Left forelimb (tissue), 1 donor: ENCODE measurements at places on chromosomes 6 and 20.

DNA sequence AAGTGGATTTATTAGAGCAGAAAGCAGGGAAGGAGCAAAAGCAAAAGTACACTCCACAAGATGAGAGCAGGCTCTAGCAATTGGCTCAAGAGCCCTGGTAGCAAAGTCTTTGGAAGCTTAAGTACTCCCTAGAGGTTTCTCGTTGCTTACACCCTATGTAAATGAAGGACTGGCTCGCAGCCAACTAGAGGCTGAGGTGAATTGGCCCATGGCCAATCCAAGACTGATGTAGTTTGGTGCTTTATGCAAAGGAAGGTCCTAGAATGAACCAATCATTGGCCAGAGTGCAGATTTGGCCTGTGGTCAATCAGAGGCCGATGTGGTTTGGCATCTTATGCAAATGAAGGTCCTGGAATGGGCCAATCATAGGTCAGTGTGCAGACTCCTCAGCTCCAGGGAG lies 191.3 kb upstream of the ARID1B start:
- DNase-seq: no peak

DNA sequence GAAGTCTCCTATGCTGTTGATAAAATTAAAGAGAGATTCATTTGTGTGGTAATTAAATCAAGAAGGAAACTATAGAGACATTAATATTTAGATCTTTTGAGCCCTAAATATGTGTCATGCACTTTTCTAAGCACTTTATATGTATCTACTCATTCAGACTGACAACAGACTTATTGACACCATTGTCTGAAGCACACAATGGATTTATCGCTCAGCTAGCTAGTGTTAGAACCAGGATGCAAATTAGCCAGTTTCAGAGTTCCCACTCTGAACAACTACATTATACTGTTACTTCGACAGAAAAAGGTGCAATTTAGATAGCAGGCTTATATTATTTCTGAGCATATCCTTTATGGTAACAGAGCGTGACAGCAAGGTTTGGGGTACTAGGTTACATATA lies 27.7 kb upstream of the KIAA0408 start:
- no peak for DNase-seq

GRCh38 chr20:61437280-61438206 lies 185.5 kb downstream of the CDH4 start:
- DNase-seq: no peak

- DNase-seq: no peak
Measured at GRCh38 chr6:100460650-100461204, 4.0 kb downstream of the SIM1 start.

DNA sequence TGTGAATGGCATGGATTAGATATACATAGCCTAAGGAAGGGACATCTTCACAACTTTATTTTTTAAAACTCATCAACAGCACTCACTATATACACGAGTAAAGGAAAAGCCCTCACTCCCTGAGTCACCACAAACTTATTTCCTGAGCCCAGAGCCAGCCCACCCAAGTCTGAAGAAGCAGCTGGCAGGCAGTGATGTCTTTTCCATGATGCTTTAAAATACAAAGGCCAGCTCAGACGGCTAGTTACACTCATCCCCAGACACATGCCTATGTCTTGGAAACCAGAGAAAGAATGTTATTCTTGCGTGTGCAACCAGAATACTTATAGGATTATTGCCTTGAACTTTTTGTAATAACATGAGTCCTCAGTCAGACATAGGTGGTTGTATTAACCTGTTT lies 114.4 kb downstream of the ADGRG6 start:
- no peak for DNase-seq

DNA sequence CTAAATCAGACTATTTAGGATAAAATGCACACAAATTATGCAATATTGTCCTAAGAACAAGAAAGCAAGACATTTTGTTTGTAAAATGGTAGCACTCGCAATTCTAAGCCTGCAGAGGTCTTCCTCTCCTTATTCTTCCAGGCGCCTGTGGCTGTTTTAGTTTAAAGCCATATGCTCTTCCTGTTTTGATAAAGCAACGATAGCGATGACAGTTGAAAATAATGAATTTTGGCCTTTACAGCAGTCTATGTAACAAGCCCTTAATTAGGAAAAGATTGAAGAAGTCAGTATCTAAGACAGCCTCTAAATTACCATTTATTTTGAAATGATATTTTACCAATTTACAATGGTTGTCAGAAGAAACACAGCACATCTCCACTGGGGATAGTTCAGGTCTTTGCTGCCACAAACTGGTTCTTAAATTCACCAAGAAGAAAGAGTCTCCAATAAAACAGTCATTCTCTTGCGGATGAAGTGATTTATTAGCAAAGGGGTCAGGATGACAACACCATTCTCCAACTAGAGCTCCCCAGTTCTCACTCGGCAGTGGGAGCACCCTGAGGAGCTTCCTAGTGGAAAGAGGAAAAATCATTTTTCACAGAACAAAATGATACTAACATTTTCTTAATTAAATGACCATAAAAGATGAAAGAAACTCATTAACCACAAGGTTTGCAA lies 21.4 kb downstream of the UBE3D start:
- no peak for DNase-seq

DNA sequence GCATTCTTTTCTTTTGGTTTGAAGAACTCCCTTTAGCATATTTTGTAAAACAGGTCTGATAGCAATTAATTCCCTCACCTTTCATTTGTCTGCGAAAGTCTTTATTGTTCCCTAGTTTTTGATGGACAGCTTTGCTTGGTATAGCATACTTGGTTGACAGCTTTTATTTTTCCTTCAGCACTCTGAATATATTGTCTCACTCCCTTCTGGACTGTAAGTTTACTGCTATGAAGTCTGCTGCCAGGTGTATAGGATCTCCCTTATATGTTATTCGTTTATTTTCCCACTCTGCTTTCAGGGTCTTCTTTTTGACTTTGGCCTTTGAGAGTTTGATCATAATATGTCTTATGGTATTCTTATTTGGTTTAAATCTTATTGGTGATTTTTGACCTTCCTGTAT lies 47.7 kb upstream of the SNAP91 start:
- DNase-seq: no peak
